ENCODE measurements at places on chromosomes 2 and 18.

DNA sequence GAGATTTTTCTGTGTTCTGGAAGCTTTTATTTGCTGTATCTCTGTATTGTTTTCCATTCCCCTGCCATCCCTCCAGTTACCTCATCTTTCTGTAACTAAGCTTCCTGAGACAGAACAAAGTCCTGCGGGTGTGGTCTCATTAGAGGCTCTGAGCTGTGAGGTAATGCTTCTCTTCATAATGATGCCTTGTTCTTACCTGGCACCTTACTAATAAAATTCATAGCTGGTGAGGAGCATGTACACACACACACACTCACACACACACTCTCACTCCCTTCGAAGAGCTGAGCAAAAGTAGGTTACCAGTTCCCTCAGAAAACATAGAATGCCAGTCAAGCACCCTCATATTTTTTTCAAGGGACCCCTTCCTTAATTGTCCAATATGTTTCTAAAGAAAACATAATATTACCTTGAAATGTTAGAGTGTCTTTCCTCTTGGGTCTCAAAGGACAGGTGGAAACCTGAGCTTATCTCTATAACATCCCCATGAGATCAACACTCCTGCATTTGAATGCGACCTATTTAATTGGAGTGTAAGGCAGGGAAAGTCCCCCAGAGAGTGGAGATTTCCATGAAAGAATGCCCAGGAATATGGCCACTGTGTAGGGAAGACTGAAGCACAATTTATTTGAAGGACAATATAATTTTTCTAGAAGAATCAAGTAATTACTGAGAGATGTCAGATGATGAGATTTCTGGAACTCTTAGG lies 161.6 kb upstream of the NCK2 start:
- no peak for DNase-seq

DNA sequence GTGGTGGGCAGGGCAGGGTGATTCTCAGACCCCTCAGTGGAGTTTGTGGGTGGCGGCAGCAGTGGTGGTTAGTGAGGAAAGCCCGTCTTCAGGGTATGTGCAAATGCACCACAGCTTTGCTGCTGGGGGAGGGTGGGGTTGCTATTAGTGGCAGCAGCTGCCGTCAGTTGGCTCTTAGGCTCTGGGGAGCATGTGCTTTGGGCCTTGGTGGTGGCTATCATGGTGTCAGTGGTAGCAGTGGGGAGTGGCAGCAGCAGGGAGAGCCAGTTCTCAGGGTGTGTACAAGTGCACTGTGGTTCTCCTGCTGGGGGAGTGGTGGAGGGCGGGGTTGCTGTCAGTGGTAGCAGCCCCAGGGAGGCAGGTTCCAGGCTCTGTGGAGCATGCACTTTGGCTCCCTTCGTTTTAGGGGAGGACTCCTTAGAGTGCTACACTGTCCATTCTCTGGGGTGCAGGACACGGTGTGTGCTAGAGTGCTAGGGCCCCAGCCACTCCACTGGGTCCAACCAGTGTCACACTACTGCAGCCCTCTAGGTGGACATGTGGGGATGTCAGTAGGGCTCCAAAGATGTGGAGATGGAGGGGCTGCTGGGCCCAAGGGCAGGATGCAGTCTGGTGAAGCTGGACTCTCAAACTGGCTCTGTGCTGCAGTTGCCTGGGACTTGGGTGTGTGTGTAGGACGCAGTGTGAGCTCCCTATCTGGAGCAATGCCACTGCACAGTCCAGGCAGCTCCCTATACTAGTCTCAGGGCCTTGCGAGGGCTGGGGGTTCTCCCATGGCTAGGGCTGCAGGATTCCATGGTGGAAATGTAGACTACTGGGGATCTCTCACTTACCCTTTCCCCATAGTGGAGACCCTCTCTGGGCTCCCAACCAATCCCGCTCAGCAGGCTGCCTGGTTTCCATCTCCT lies 45.3 kb downstream of the ADCYAP1 start:
- DNase-seq = no peak

- no peak for DNase-seq
Observed at GRCh38 chr2:36245651-36246050, 109.9 kb upstream of the CRIM1 start.

DNA sequence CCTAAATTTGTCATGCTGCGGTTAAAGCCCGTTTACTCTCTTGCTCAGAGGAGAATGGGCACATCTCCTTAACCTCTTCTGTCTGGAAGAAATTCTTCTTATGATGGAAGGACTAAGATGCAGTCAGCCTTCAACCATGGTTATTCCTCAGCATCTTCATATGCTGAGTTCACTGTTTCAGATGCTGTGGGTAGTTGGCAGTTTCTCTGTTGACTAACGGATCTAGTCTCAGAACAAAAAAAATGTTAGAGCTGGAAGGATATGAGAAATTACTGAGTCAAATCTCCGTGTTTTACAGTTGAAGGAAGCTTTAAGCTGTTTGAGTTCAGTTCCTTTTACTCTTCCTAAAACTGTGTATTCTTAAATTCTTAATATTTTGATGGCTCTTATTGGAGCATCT lies 43.6 kb upstream of the PGAP1 start:
- DNase-seq = no peak

GRCh38 chr2:234710587-234710986 lies 213.7 kb upstream of the ARL4C start:
- no peak for DNase-seq

DNA sequence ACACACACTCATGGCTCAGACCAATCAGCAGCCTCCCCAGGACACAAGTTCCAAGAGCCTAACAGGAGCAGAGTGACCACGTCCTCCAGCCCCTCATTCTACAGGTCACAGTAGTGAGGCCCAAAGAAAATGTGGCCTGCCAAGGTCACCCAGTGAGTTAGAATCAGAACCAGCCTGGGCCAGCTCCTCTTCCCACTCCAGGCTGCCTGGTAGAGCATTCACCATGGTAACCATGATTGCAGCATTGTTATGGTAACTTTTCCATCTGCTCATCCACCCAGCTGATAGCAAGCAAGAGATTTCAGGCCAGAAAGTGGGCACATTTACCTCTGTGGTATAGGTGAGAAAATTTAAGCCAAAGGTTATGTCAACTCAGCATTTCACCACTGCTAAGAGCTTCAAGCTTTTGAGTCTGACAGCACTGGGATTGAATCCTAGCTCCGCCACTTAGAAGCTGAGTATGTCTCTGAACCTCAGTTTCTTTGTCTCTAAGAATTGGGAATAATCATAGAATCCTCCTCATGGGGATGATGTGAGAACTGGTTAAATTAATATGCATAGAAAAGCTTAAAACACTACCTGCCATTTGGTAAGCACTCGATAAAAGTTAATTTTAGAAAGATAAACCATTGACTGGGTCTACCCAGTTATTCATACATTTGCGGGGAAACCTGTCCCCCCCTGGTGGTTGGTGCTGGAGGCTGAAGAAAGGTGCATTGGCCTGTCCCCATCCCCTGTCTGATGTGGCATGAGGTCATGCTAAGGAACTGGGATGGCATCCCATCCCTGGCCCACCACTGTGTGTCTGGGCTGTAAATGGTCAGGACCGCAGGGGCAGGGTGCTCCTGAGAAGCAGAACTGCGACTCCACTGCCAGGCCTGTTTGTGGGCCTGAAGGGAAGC lies 181.5 kb downstream of the KLHL29 start:
- DNase-seq = no peak

DNA sequence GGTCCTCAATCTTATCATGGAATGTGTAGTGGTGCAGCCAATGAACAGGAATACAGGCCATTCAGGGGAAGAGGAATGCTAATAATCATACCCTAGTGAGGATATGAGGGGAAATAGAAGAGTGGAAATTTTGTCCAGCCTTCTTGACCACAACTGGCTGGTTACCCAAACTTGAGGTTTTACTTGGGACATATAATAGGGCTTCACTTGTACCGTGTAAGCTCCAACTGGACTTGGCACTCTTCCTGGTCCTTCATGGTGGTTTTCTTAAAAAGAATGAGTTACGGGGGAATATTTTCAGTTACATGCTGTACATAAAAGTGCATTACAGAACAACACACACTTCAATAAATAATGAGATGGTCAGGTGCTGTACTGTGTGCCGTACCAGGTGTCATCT lies 234.9 kb upstream of the RASGRP3 start:
- DNase-seq = no peak
